AG20443 (cell line): ENCODE measurements at places on chromosomes 11 and 22.

DNA sequence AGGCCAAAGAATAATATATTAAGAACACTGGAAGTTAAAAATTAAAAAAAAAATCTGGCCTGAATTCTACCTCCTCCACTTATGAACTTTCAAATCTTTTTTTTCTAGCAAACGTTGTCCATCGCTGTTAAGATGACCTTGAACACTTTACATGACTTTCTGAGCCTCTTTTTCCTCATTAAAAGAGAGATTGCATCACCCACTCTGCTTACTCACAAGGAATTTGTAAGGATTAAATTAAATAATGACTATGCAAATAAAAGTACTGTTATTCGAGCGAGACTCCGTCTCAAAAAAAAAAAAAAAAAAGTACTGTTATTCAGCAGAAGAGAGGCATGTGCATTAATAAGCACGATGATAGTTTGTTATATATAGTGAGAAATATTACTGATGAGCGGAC, 285.1 kb upstream of the CCDC90B start:
- peak; percentile 26 for DNase-seq

GRCh38 chr22:40423310-40423688, 52.9 kb downstream of the SGSM3 start:
- no peak for DNase-seq

GRCh38 chr11:452203-452744, 2.2 kb downstream of the PTDSS2 start:
- no peak for DNase-seq

DNA sequence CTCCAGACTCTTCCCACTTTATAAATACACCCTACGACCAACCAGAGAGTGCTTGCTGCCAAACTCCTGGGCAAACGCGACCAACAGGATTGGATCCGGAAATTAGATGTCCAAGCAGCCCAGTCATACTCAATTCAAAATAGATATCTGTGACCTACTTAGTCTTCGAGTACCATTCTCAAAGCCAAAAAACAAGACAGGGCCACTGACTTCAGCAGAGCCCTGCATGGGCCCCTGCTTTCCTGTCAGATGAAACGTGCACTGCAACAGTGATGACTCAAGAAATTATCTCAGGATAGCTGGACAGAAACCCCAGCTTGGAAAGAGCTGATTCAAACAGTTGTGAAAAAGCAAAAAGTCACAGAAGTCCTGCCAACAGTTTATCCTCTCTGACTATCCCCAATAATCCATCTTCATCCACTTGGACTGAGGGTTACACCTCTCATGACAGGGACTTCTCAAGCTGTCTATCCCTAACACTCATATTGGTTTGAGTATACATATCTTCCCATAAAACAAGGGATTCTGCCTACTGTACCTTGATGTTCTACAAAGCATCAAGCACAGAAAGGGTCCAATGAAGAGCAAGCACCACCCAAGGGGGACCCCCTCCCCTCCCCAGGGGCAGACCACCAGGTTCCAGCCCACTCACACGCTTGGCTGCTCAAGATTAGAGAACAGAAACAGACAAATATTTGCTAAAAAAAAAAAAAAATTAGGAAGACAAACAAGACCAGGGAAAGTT, 17.4 kb downstream of the SMCO4 start:
- DNase-seq = peak; percentile 71

GRCh38 chr11:43579171-43579918, 101.2 kb upstream of the HSD17B12 start:
- peak; percentile 72 for DNase-seq

DNA sequence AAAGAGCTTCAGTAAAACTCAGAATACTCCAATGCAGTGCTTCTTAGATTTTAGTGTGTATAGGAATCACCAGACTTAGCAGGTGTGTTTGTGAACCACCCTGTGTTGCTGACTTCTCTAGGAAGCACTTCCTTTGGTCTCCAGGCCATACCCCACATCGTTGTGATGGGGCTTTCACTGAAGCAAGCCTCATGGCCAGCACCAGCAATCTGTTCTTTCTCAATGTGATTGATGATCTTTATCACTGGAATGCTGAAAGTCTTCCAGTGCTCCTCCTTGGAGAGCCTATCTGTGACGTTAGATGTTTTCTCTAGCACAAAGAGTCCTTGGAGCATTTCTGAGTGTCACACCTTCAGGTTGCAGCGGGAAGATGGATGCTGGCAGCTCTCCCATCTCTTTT, 280.5 kb downstream of the DDX10 start:
- no peak for DNase-seq

GRCh38 chr11:45166604-45166897, 20.1 kb downstream of the PRDM11 start:
- DNase-seq = no peak

DNA sequence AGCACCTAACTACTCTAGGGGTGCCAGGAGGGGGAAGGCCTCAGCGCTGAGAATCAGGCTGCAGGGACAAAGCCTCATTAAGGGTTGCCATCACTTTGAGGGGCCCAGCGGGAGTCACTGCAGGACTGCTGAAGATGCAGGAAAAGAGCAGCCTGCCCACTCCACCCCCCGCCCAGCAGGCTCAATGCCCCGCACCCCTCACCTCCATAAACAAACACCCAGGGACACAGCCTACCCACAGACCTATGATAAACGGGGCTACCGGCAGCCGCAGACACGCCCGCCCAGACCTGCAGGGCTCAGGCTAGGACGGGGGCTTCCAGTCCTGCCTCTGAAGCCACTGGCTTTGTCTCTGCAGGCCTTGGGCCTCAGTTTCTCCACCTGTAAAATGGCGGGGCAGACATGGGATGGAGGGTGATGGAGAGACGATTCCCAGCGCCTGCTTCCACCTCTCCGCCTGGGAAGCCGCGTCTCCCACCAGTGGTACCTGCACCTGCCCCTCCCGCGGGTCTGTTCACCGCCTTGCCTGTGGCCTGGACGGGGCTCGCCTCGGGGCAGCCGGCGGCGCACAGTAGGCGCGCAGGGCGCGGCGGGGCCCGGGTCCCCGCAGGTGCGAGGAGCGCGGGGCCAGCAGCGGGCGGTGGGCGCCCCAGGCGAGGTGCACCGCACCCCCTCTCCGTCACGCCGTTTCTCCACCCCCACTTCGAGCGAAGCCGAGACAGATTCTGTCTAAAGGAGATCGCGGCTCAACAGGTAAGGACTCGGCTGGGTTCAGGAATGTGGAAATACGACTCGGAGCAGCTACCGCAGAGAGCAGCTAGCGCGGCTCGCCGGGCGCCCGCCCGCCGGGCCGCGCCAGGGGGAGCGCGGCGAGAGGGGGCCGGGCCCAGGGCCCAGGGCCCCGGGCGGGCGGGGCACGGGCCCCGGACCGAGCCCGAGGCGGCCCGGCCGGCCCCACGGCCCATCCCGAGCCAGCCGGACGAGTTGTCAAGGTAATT, 1.5 kb downstream of the WNT7B start:
- DNase-seq = no peak

DNA sequence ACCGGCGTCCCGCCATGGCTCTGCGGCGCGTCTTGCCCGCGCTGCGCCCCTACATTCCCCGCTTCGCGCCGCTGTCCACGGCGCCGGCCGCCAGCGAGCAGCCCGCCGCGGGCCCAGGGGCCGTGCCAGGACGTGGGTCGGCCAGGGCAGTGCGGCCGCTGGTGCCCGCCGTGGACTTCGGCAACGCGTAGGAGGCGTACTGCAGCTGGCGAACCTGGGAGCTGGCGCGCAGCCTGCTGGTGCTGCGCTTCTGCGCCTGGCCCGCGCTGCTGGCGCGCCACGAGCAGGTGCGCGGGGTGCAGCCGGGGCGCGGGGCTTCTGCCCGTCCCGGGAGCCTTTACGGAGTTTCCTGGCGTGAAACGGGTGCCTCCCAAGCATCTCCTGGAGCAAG, 20.1 kb downstream of the DGCR6L start:
- no peak for DNase-seq

GRCh38 chr11:126893796-126894195, 106.8 kb downstream of the KIRREL3 start:
- DNase-seq = no peak
